Stimulated activated CD4-positive, alpha-beta T cell treated with anti-CD3 and anti-CD28 coated beads, Interleukin-4, amount 100 ng/mL, for 4 hours (primary cell): ENCODE measurements at places on chromosomes 3 and 15.

DNA sequence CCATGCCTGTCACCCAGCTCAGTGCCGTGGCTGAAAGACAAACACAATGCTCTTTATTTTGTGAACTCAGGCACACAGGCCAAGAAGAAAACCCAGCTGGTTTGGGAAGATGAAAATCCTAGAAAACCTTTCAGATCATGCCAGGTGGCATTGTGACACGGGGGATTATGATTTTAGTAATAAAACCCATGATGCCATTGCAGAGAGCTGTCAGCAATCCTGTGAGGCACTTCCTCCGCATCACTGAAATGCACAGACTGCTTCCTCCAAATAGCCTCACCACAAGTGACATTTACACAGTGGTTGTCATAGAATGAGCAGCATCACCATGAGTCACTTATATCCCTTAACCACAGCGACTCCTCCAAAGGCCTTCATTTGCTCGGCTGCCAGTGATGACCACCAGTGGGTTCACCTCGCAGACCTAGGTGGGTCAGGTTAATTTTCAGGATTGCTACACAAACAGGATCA, 22.7 kb downstream of the ABHD6 start:
- no peak for DNase-seq

- DNase-seq = no peak
These were observed 8.1 kb downstream of the PXYLP1 start for GRCh38 chr3:141239511-141240281.

- peak; percentile 51 for DNase-seq
These were observed 40.2 kb upstream of the IDH2 start for GRCh38 chr15:90142216-90143165.

DNA sequence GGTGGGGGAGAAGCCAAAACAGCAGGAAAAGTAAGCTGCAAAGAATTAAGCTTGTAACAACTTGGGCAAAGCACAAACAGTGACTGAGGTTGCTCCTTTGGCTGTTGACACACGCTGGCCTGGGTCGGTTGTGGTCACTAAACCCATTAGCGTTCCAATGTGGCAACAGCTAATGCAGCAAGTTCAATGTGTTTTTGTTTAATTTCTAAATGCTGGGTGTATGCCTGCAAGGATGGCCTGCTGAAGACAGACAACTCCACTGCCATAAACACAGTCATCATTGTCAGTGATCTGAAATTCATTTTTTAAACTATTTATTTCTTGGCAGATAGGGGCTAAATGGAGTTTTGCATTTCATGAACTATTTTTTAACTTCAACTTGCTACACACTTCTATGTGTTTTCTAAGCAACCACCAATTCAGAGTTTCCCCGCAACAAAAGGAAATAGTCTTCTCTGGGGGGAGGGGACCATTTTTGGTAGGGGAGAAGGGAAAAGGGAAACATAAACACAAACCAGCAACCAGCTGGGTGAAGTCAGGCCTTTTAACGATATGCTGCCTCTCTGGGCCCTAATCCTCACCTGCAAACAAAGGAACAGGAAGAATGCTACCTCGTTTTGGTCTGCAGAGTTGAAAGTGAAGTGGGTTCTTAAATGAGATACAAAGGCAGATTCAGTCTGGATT, 34.8 kb upstream of the WNT5A start:
- no peak for DNase-seq

GRCh38 chr3:149356630-149357029, 20.8 kb downstream of the TM4SF1 start:
- no peak for DNase-seq

DNA sequence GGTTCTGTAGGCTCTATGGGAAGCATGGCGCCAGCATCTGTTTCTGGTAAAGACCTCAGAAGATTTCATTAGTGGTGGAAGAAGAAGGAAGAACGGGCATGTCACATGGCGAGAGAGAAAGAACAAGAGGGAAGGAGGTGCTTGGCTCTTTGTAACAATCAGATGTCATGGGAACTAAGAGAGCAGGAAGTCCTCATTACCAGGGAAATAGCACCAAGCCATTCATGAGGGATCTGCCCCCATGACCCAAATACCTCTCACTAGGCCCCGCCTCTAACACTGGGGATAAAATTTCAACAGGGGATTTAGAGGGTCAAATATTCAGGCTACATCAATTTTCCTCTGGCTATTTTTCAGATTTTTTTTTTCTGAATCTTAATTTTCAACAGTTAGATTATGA, 954.3 kb downstream of the SQOR start:
- DNase-seq = no peak

- no peak for DNase-seq
These were observed 193.4 kb downstream of the ZNF621 start for GRCh38 chr3:40718209-40718608.

GRCh38 chr3:127718916-127719290, 46.2 kb downstream of the ABTB1 start:
- DNase-seq = no peak

DNA sequence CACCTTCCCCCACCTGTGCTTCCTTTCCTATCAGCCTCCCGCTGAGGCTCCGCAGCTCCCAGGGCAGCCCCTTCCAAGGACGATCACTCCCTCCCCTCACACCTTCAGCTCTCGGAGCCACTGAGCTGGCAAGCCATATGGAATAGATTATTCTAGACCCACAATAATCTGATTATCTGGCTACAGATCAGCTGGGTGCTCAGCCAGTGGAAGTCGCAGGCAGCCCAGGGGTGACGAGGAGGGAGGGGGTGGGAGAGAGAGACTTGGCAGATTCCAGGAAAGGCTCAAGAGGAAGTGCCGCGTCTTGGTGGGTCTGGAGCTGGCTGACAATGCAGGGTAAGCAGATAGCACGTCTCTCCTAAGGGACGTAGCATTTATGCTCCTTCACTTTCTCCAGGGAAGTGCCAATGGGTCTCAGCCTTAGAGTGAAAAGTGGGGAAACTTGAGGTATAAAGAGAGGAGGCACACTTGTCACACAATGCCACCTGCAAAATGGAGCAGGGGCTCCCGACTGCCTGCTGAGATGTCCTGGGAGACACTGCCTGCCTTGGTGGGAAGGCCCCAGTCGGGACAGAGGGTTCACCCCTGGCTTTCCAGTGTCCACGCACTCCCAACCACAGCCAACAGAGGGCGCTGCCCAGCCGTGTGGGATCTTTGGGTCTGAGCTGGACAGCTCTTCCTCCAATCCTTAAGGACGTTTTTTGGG, 9.4 kb upstream of the MESP1 start:
- DNase-seq = peak; percentile 26
